ENCODE measurements at places on chromosomes 11 and 22.
A peak's percentile ranks its signal among the peaks of the same experiment; 100 is the strongest.

- DNase-seq, result no peak
These were observed 20.7 kb downstream of the OR10V1 start for GRCh38 chr11:59692915-59693314.

DNA sequence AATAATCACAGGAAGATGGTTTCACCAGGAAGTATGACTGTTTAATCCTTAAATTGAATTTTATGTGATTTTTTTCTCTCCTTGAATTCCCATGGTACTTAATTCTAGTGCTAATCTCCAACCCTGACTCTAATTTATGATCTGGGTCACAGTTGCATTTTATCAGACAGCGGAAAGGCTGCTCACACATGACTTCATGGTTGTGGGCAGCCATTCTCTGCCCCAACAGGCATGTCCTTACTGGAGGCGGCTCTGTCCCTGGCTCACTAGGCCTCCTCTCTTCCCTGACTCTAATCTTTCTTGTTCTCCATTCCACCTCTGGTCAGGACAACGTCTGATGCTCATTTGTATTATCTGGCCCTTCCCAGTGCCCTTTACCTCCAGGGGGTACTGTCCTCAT is 184.4 kb downstream of the CHST1 start:
- no peak for DNase-seq

- DNase-seq, result no peak
These were observed 8.6 kb downstream of the HSCB start for GRCh38 chr22:28750471-28750881.

DNA sequence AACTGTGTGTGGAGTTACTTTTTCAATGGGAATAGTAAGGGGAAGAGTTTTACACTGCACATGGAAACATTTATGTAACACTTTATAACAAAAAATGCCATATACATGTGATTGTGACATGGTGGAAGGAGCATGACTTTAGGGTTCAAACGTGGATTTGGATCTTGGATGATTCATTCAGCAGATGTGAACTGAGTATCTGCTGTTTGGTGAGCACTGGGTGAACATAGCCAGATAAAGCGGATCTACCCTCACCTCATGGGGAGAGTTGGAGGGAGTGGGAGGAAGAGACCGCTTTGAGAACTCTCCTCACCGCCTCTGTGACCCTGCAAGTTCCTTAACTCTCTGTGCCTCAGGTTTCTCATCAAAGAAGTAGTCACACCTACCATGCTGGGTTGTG is 3.1 kb downstream of the NAA40 start:
- no peak for DNase-seq

DNA sequence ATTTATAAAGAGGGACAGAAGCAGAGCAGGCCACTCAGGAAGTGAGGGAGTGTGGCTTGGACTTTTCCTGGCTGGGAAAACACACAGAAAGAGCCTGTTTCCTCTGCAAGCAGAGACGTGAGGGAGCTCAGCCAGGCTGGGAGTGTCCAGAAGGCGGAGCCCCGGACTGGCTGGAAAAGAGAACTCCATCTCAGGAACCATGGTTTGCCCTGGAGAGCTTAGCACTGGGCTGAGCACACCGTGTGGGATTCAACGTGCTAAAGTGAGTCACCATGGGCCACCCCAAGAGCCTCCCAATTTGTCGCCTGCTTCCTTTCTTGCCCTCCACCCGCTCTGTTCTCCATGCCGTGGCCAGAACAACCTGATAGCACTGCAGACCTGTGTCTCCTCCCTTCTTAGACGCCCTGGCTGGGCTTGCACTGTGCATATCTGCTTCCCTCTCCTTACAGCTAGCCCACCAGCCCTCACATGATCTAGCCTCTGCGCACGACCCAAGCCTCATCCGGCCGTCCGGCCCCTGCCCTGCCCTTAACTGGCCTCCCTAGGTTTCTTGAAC is 51.8 kb downstream of the GALNT18 start:
- DNase-seq, result no peak

DNA sequence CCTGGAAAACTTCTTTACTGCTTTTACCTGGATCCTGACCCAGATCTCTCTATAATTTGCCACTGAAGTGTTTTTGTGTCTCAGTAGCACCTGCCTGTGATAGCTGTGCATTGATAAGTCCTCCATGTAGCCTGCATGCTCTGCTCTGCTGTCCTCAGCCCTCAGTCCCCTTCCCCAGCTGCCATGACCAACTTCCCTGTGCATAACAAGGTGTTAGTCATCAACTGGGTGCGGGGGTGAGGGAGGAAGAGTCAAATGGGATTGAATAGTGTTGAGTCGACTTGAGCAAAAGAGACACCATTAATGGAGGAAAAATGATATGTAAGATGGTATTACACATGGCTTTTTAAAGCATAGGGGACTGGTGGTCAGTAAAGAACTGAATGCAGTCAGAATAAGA is 92.2 kb upstream of the PLET1 start:
- no peak for DNase-seq

DNA sequence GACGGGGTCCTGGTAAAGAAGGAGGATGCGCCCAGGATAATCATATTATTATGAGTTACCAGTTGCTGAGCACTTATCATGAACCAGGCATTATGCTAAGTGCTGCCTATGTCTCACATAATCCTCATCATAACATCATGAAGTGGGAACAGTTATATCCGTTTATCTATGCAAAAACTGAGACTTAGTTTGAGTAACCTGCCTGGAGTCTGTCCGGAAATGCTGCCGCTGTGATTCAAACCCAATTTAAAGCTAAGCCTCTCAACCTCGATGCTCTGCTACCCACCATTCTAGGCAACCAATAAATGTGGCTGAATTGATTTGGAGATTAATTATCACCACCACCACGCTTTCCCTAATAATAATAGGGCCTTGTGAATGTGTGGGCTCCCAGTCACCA is 111.5 kb upstream of the CLMP start:
- no peak for DNase-seq

DNA sequence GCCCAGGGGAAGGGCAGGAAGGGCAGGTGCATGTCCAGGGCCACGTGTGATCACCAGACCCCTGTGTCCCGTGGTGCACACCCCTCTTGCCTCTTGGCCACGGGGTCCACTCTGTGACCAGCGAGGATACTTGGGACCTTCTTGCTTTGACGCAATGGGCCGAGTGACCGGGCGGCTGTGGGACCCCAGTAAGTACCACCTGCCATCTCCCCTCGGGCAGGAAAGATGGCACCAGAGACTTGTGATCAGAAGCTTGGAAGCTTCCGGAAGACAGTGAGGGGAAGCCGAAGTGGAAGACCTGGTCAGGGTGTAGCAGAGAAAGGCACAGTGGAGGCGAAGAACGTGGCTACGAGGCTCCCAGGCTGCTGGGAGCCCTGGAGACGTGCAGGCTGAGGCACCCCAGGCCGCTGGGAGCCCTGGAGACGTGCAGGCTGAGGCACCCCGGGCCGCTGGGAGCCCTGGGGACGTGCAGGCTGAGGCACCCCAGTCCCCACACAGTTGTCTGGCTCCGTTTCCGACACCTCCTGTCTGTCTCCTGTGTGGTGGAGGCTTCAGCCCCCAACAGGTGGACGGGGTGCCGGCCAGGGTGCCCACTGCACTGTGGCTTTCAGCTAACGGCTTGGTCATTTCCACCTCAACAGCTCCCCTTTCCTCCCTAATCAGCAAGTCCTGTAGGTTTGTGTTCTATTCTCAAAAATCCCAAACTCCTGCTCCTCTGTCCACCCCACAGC is 663.5 kb downstream of the BRD1 start:
- no peak for DNase-seq

DNA sequence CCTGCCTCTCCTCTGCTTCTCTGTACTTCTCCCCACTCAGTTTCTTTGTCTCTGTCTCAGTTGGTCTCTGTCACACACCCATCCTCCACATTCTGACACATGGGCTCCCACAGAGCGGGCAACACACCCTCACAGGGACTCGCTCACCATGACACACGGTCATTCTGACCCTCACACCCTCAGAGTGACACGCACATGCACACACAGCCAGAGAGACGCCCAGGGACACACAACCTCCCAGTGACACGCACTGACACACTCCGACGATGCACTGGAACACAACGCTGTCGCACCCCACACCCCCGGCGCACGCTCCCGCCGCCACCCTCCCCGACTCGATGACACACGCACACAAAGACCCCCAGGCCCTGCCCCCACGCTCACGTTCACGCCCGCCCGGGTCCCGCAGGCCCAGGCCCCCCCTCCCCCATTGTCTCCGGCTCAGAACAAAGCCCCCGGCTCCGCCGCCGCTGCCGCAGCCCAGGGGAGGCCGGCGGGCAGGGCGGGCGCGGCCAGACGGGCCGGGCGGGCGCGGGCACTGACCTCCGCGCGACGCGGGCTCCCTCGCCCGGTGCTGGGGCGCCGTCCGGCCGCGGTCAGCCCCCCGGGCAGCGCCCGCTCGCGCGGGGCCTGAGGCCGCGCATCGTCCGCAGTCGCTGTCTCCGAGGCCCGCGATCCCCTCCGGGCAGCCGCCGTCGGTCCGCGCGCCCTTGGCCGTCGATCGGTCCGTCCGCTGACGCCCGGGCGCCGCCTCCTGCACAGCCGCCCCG is 404 bp downstream of the DCHS1 start:
- DNase-seq, result no peak

- DNase-seq, result peak; percentile 18
These were observed 55.6 kb downstream of the P4HA3 start for GRCh38 chr11:74255741-74256375.

DNA sequence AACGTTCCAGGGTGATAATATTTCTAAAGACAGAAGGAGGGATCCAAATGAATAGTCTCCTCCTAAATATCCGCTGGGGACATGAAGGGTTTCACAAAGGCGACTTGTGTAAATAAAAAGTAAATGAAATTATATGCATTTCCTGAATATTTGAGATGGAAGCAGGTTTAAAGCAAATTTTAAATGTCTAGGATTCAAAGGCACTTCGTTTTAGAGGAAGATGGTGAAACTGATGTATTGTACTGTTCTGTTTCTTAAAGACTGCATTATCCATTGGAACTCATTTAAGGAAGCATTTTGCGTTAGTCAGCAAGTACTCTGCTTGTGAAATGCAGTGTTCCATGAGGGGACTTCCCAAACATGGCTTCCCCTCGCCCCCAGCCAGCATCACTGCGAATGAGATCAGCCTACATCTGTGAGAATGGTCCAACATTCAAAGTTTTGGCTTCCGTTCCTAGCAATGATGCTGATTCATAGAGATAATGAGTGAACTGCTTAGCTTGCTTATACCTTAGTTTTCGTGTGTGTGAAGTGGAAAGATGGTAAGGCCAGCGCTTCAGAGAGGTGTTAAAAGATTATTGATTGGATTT is 1.5 kb downstream of the RAB39A start:
- no peak for DNase-seq

- no peak for DNase-seq
These were observed 5.6 kb downstream of the ARHGEF17 start for GRCh38 chr11:73313652-73314051.
